Fibroblast of skin of right biceps (primary cell): ENCODE measurements at places on chromosomes 11 and 22.

DNA sequence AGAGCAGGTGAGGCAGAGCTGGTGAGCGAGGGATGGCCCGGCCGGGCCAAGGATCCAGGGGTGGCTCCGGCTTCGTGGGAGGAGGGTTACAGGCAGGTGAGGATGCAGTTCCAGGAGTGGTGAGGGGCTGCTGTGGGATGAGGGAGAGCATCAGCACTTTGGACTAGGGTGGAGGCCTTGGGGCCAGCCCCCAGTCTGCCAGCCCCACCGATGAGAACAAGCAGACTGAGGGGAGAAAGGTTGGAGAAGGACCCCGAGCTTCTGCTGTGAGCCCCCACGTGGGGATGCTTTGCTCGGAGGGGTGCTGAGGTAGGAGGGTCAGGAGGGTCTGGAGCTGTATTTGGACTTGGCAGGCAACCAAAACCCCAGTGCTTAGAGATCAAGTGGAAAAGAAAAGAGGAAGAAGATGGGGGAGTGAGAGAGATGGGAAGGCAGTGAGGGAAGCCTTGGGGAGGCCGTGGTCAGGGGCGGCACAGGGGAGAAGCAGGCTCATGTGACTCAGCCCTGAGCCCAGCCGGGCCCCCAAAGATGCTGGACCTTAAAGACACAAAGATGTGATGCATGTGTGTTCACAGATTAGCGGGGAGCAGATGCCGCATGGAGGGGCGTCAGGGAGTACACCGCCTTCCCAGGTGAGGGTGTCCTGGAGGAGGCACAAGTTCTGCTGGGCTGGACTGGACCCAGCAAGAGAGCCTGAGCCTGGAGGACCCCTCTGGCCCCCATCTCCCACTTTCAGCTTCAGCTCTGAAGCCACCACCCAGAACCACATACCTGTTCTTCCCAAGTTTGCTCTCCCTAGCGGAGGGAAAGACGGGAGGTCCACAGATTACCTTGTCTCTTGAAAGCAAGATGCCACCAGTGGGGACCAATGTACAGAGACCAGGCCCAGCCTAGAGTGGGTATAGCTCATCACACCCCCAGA is 91.3 kb downstream of the CDKN1C start:
- no peak for DNase-seq

DNA sequence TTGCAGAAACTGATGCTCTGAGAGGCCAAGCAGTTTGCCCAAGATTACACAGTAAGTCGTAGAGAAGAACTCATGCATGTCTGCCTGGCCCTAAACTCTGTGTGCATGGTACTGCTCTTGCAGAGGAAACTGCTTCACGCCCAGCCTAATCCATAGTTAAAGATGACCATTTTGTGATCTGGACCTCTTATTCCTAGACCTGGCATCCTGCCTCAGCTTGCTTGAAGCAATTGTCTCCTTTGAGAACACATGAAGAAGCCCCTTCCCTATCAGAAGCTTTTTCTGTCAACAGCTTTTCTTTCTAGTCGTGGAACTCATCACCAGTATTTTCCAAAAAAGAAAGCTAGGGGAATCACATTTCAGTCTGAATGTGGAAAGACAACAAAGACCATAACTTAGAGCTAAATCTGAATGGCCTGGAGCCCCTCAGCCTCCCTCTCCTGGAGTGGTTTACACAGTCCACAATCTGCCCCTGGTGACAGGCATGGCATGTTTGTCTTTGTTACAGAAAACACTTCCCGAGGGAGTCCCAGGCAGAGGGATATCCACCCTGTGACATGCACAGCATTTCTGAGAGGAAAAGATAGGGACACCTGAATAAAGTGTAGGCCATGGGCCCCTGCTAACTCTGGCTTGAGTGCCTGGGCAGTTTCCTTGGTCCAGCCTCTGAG is 2.9 kb upstream of the FZD4 start:
- DNase-seq = no peak

DNA sequence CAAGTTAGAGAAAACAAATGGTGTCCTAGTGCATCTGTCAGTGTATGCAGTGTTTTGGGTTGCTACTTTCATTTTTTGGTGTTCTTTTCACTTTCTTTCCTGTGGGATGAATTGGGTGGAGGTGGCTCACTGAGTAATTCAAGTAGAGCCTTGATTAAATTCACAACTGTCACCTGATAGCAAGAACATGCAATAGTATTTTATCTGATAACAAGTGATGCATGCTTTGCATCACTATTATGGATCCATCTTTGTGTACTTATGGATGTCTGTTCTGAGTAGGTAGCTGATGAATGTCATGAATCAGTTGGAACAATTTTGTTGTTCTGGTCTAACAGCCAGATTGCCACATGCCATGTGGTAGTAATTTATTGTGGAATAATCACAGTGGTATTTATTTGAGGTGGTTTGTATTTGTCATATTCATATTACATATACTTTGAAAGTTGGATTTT is 87.5 kb downstream of the DDX10 start:
- DNase-seq = no peak

GRCh38 chr11:118374729-118375128 is 15.3 kb downstream of the UBE4A start:
- DNase-seq = no peak

DNA sequence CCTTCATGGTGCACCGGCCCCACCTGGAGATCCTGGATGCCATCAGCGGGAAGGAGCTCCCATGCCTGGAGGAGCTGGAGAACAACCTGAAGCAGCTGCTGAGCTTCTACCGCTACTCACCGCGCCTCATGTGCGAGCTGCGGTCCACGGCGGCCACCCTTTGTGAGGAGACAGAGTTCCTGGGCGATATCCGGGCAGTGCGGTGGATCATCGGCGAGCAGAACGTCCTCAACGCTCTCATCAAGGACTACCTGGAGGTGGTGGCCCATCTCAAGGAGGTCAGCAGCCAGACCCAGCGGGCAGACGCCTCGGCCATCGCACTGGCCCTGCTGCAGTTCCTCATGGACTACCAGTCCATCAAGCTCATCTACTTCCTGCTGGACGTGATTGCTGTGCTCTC is 59.2 kb downstream of the SYT13 start:
- DNase-seq = no peak

DNA sequence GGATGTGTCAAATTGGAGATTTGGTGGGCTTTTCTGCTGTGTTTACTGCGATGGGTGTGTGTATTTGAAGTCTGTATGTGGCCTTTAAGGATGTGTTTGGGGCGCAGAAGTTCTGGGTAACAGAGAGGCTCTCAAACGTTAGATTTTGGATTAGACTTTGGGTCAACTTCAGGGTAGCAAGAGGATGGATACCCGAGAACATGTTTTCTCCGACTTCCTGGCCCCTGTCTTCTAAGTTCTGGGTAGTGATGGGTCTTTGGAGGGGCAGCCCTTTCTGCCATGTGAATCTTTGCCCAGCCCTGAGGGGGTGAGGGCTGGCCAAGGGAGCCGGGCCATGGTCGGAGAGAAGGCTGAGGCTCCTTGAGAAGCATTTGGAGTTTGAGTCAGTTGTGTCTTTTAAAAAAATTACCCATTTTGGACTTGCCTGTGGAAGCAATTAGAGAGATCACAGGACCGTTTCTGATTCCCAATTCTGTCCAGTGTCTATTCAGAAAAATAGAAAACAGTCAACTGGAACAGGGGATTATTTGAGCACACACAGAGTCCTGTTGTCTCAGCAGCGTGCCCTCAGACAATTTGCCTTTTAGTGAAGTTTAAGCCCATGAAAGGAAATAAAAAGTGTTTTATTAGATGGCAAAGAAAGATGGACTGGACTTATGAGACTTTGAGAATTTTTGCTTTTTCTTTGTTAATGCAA is 114.4 kb downstream of the PTPRJ start:
- DNase-seq = no peak

DNA sequence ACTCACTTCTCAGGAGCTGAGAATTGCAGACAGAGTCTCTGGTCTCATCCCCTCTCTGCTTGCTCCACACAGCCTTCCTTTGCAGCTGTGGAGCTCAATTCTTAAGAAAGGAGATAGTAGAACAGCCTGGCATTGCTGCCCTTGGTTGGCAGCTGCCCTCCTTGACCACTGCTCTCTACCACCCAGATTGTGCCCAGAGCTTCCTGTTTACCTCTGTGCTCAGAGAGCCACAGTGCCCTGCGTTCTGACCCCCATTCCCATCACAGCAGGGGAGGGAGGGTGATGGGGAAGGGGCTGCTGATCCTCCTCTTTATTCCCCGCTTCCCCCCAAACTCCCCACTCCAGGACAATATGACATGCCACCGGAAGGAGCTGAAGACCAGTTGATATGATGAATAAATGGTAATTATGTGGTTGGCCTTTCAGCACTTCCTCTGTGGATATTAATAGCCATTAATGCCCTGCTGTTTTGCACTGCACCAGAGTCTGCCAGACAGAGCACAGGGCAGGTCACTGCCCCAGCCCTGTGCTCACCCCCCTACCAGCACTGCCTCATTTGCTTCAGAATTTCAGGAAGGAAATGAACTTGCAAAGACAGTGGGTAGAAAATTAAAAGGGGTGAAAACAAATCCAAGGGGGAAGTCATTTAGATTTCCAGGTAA is 426.8 kb upstream of the CADM1 start:
- DNase-seq = no peak

- DNase-seq = no peak
Measured at GRCh38 chr11:124882339-124883071, 15.2 kb downstream of the ROBO4 start.

DNA sequence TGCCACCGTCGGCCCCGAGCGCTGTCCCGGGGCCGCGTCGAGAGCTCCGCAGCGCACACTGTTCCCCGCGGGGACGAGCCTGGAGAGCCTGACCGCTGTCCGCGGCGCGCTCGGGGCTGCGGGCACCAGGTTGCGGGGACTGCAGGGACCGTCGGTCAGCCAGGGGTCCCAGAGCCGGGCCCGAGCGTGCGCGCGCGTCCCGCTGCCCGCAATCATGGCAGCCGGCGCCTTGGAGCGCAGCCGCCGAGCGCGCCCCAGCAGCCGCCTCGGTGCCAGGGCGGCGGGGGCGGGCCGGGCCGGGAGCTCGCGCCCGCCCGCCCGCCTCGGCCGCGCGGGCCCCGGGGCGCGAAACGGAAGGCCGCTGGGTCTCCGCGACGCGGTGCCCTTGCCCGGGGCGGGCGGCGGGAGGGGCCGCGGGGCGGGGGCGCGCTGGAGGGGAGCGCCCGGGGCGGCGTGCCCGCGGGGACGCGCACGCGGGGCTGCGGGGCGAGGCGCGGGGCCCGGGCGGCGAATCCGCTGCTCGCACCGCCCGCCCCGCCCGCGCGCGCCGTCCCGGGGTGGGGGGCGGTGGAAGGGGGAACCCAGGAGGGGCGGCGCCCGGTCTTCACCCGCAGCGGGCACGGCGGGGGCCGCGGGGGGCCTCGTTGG is 79.4 kb upstream of the PPARA start:
- peak; percentile 84 for DNase-seq

- no peak for DNase-seq
Measured at GRCh38 chr22:24965822-24966626, 13.5 kb downstream of the KIAA1671 start.

- no peak for DNase-seq
Measured at GRCh38 chr11:1567052-1567720, 4.9 kb downstream of the DUSP8 start.

- peak; percentile 14 for DNase-seq
Measured at GRCh38 chr11:110430267-110431050, 711 bp downstream of the FDX1 start.

DNA sequence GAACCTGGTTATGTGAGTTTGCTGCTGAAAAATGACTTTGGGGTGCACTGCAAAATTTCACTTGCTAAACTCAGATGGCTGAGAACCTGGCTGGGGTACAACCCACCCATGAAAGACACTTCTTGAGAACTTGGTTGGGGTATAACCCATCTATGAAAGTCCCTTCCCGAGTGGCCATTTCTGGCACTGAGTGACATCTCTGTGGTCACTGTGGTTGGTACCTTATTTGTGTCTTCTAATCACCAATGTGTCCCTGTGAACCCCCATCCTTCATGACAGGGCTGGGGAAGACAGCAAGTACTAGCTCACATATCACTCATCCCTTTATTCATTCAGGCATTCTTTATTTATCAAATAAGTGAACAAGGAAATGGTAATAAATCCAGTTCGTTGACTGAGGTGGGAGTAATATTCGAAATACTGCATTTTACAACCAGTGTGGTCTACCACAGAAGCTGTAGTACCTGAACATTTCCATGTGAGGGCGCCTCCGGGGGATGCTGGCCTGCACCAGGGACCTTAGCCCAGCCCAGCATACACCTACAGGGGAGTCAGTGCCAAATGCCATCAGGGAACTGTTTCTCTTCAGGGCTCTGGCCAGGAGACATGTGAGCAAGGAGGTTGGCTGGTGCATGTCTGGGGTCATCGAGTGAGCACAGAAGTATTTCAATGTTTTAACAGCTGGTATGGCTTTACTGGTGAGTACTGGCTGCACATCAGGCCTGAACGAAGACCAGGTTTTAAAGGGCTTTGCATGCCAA is 122.1 kb downstream of the CSNK2A3 start:
- no peak for DNase-seq

GRCh38 chr11:79092791-79093353 is 348.0 kb downstream of the TENM4 start:
- peak; percentile 99 for DNase-seq

DNA sequence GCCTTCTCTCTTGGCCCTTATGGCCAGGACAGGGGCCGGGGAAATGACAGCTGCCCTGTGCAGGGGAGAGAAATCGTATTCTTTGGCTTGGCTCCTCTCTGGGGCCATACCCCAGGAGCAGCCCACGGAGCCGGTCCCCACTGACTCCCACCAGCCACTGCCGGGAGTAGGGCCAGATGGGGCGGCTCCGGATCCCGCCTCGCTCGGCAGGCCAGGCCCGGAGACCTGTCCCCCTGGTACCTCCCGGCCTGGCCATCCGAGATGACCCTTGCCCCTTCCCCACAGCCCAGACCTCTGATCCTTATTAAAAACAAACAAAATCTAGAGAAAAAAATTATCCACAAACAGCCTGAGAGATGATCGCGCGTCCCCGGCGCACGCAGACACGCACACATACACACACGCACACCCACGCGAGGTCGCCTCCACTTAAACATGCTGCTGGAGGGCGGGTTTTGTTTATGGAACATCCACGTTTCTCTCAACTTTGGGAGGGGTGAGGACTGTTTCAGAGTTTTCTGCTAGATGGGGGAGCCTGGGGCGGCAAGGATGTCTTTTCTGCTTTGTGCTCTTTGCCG is 59.1 kb downstream of the IGLL1 start:
- peak; percentile 52 for DNase-seq

DNA sequence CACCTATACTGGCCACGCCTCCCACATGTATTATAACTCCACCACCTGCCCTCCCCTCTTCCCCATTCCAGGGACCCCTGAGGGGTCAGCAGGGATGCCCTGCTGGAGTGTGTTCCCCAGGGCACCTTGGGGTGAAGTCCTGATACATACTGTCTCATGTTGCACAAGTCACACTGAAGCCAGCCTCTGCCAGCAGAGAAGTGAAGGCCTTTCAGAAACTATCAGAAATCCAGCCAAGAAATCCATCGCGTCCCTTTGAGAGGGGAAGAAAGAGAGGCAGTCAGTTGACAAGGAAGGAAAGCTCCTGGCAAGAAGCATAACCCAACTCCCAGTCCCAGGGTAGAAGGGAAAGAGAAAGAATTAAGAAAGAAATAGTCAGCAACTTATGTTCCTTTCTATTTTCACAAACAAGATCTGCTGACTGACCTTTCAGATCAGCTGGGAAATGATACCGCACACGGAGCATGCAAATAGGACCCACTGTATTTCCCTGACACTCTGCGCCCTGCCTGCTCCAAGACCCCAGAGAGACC is 45.2 kb downstream of the SC5D start:
- DNase-seq = no peak

GRCh38 chr22:45064313-45065278 is 54.8 kb upstream of the PHF21B start:
- peak; percentile 72 for DNase-seq

- DNase-seq = peak; percentile 91
Measured at GRCh38 chr11:119584193-119585042, 144.6 kb downstream of the NECTIN1 start.

GRCh38 chr11:33931067-33931466 is 39.2 kb upstream of the LMO2 start:
- DNase-seq = no peak
